Tibial nerve (tissue), 4 donors: ENCODE measurements at places on chromosomes 2 and 18.
A peak's percentile ranks its signal among the peaks of the same experiment; 100 is the strongest.

DNA sequence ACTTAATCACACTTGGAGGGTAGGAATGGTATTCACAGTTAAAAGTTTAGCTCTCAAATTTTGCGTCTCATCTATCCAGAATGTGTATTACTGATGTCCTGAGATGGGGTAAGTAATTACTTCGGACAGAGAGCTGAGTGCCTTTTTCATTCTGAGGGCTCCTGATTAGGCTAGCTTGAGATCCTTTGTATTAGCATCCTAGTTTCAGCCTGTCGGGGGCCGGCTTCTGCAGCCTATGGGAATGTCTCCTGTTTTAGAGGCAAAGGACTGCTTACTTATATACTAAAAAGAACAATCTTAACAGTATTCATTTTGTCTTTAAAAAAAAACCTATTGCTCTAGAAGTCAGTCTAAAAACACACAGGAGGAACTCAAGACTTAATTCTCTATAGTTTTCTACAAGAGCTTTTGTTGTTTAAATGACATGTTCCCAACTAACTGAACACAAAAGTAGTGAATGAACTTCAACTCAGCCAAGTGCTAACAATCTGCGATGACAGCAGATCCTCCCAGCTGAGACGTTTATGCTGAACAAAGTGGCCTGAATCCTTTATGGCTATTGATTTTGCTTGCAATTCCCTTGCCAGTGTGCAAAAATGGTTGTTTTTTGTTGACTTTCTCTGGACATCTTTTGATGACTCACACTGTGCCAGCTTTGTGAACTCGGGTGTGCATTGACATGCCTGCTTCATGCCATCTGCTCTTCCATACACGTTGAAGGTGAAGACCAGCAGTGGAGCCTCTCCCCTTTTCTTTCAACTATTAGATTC is 118.7 kb downstream of the LYPD6B start:
- no peaks in the 10 kb centered on the region for H3K4me1 ChIP-seq
- no peak overlapping the region for H3K27ac ChIP-seq
- no peaks in the 10 kb centered on the region for H3K27me3 ChIP-seq
- H3K36me3 ChIP-seq, result no peaks in the 10 kb centered on the region

- H3K36me3 ChIP-seq, result no peaks in the 10 kb centered on the region
- no peak for DNase-seq
- H3K4me3 ChIP-seq, result no peak overlapping the region
- no peak overlapping the region for H3K27ac ChIP-seq
Observed at GRCh38 chr2:36615222-36615621, 17.3 kb upstream of the FEZ2 start.

DNA sequence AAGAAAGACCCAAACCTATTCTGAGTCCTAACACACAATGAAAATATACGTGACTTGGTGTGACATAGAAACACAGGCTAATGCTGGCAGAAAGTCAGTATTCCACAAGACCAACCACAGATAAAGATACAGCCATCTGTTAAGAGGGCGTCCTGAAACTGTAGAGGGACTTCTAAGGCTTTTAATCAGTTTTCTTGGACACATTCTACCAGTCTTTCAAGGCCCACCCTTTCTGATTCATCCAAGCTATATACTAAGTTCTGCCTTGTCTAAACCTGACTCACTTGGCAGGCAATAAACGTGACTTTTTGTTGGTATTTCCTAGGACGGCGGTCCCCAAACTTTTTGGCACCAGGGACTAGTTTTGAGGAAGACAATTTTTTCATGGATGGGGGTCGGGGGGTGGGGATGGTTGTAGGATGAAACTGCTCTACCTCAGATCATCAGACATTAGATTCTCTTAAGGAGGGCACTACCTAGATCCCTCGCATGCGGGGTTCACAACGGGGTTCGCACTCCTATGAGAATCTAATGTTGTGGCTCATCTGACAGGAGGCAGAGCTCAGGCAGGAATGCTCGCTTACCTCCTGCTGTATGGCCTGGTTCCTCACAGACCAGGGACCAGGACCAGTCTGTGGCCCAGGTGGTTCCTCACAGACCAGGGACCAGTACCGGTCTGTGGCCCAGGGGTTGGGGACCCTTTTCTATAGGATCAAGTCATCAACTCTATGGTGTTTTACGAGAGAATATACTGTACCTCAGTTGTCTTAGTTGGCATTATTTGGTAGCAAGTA is 61.4 kb downstream of the SP3 start:
- no peaks in the 10 kb centered on the region for H3K27me3 ChIP-seq
- DNase-seq, result no peak
- no peaks in the 10 kb centered on the region for H3K4me1 ChIP-seq
- H3K36me3 ChIP-seq, result no peaks in the 10 kb centered on the region
- H3K27ac ChIP-seq, result no peak overlapping the region

GRCh38 chr18:9831723-9832199 is 54.0 kb upstream of the TXNDC2 start:
- peak overlapping the region; percentile 45 for H3K27ac ChIP-seq
- no peak overlapping the region for H3K4me3 ChIP-seq
- no peak for DNase-seq
- H3K36me3 ChIP-seq, result peaks cover 9% of the 10 kb centered on the region
- no peaks in the 10 kb centered on the region for H3K27me3 ChIP-seq

DNA sequence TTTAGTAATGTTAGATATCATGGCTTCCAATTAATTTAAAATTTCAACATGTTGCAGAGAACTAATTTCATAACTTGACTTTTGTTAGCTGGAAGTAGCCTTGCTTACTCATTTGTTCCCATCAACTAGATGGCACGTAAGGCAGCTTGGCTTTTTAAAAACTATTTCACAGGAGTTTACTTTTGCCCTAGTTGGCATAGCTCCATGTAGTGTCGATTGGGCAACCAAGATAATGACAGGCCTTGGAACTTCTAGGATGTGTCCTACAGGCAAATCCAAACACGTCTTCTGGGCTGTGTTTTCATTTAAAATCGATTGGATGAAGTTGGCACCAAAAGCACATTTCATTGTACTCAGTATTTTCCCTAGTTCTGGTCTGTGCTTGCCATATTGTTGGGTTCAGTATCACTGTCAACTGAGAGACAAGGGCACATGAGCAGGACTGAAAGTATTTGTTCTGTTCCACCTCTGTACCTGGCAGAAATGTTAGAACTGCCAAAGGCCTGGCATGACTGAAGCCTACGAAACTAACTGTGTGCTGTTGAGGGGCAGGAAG is 29.4 kb downstream of the HADHB start:
- H3K4me3 ChIP-seq, result no peak overlapping the region
- H3K27ac ChIP-seq, result peak overlapping the region; percentile 80
- DNase-seq, result peak; percentile 43
- H3K36me3 ChIP-seq, result no peaks in the 10 kb centered on the region

DNA sequence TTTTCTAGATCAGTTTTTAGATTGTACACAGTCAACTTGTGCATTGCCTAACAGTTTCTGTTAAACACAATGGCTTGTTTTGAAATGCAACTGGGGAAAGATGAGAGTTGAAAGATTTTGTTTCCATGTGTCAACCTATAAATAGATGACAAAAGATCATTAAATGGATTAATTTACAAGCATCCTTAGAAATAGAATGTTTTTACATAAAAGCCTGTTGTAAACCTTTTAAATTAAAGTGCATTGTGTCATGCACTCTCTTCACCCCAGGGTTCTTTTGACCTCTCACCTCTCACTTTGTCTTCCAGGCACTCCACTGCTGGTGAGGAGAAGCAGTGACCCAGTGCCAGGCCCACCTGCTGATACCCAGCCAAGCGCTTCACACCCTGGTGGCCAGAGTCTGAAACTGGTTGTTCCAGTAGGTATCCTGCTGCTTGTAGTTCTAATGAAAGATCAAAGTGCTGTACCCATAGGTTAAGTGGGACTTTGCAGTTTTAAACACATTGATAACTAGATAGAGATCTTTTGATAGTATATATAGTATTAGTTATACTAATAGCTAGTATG is 502.1 kb downstream of the PARD3B start:
- no peak for DNase-seq
- no peak overlapping the region for H3K4me3 ChIP-seq
- H3K27me3 ChIP-seq, result no peaks in the 10 kb centered on the region
- H3K4me1 ChIP-seq, result peaks cover 11% of the 10 kb centered on the region
- H3K27ac ChIP-seq, result no peak overlapping the region

DNA sequence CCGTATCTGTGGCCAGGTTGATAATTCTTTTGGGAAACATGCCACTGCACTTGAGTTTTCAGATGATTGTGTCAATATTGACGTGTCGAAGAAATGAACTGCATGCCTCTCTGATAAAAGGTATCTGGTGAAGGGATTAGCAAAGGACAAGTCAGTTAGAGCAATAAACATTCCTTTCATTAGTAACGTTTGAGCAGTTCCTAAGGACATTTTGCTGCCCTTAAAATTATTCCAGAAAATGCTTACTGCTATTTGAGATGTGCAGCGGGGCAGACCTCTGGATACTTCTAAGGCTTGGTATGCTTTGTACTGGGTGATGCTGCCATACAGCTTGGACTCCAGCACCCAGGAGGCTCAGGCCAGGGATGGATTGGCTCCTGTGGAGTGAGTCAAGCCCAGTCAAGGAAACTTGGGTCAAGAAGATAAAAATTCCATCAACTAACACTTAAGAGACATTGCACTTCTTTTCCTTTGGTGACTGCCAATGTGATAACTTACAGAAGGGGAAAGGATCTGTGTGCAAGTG is 166.7 kb downstream of the FHOD3 start:
- H3K27me3 ChIP-seq, result no peaks in the 10 kb centered on the region
- H3K4me3 ChIP-seq, result no peak overlapping the region
- H3K4me1 ChIP-seq, result no peaks in the 10 kb centered on the region
- H3K36me3 ChIP-seq, result no peaks in the 10 kb centered on the region
- DNase-seq, result no peak
- no peak overlapping the region for H3K27ac ChIP-seq

DNA sequence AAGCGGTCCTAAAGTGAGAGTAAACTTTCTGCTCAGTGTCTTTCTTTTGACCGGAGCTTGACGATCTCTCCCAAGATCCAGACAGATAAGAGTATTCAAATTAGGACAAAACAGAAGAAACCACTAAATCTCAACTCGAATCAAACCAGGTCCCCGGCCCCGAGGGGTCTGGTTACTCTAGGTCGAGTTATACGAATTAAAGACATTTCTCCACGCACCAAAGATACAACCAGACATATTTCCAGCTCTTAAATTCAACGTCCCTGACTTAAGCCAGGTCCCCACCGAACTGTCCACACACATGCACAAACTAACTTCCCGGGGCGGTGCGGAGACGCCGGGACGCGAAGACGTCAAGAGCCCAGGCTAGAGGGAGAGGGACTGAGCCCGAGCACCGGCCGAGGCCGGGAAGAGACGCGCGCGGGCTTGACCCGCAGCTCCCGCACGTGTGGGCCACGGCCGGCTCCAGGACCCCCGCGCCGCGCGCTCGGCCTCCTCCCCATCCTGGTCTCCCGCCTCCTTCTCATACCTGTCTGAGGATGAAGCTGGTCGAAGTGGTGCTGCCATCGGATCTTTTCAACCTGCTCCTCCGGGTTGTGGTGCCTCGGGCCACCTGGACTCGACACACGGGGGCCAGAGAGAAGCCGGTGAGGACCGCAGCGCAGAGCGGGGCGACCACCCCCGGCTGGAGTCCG is 896 bp downstream of the CACNB4 start:
- no peak for DNase-seq
- H3K4me3 ChIP-seq, result peak overlapping the region; percentile 53
- peaks cover 4% of the 10 kb centered on the region for H3K4me1 ChIP-seq

- H3K27me3 ChIP-seq, result no peaks in the 10 kb centered on the region
- H3K27ac ChIP-seq, result peak overlapping the region; percentile 43
- H3K4me3 ChIP-seq, result no peak overlapping the region
- no peaks in the 10 kb centered on the region for H3K36me3 ChIP-seq
- DNase-seq, result no peak
Observed at GRCh38 chr18:22684268-22684667, 248.9 kb upstream of the RBBP8 start.

DNA sequence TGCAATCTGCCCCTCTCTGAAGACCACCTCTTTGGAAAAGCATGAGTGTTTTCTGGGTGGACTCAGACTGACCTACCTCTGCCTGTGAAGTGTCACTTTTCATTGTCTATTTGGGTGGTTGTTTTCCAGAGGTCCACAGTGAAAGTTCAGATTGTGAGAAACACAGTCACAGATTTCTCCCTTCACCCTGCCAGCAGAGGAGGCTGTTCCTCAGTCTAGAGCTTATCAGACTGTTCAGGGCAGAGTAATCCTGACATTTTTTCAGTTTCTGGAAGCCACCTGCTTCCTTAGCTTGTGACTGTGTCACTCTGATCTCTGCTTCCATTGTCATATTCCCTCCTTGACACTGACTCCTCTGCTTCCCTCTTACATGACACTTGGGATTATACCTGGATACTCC is 55.4 kb upstream of the RMP24 start:
- H3K27ac ChIP-seq, result no peak overlapping the region
- H3K36me3 ChIP-seq, result no peaks in the 10 kb centered on the region
- H3K27me3 ChIP-seq, result no peaks in the 10 kb centered on the region
- DNase-seq, result no peak
- H3K4me3 ChIP-seq, result no peak overlapping the region
- no peaks in the 10 kb centered on the region for H3K4me1 ChIP-seq

GRCh38 chr2:119222213-119222612 is 1.4 kb upstream of the STEAP3 start:
- H3K27ac ChIP-seq, result no peak overlapping the region
- DNase-seq, result no peak
- no peak overlapping the region for H3K4me3 ChIP-seq
- peaks cover 10% of the 10 kb centered on the region for H3K4me1 ChIP-seq

DNA sequence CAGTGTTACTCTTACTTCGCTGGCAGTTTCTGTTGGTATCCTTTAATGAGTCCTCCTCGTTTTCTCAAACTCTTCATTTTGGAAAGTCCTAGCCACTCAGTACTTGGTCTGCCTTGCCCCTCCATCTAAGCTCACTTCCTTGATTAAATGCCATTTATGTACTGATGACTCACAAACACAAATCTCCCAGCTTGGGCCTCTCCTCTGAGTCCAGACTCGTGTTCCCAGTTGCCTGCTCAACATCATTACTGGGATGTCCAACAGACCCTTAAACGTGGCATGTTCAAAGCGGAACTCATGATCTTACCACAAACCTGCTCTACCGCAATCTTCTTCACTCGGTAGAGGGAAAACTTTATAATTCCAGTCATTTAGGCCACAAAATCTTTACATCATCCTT is 13.8 kb upstream of the CCDC68 start:
- H3K27ac ChIP-seq, result no peak overlapping the region
- no peak for DNase-seq
- no peaks in the 10 kb centered on the region for H3K36me3 ChIP-seq
- H3K4me1 ChIP-seq, result no peaks in the 10 kb centered on the region

- no peak for DNase-seq
- no peak overlapping the region for H3K27ac ChIP-seq
- no peak overlapping the region for H3K4me3 ChIP-seq
- H3K4me1 ChIP-seq, result peaks cover 19% of the 10 kb centered on the region
- H3K27me3 ChIP-seq, result no peaks in the 10 kb centered on the region
Observed at GRCh38 chr18:48905513-48905912, 45.3 kb downstream of the SMAD7 start.
